ENCODE measurements at places on chromosomes 7 and 10.

- DNase-seq, result no peak
- peaks cover 41% of the 10 kb centered on the region for H3K36me3 ChIP-seq
- H3K27me3 ChIP-seq, result no peaks in the 10 kb centered on the region
- H3K4me3 ChIP-seq, result no peak overlapping the region
- no peaks in the 10 kb centered on the region for H3K4me1 ChIP-seq
Measured at GRCh38 chr7:739983-740942, 13.2 kb upstream of the PRKAR1B start.

DNA sequence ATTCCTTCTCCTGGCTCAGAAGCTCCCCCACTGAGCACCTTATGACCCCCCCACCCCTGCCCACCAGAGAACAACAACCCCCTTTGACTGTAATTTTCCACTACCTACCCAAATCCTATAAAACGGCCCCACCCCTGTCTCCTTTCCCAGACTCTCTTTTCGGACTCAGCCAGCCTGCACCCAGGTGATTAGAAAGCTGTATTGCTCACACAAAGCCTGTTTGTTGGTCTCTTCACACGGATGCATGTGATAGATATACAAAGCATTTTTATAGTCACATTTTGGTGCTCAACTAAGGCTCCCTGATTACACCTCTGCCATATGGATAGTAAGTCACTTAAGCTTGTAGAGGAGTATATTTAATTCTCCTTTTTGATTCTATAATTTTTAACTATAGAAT lies 985.8 kb downstream of the REEP3 start:
- no peak overlapping the region for H3K27ac ChIP-seq
- DNase-seq, result no peak
- H3K4me1 ChIP-seq, result no peaks in the 10 kb centered on the region

- no peak overlapping the region for H3K4me3 ChIP-seq
- no peaks in the 10 kb centered on the region for H3K27me3 ChIP-seq
- H3K27ac ChIP-seq, result no peak overlapping the region
- H3K36me3 ChIP-seq, result no peaks in the 10 kb centered on the region
- DNase-seq, result no peak
Measured at GRCh38 chr7:47672271-47672791, 90.4 kb upstream of the TNS3 start.

DNA sequence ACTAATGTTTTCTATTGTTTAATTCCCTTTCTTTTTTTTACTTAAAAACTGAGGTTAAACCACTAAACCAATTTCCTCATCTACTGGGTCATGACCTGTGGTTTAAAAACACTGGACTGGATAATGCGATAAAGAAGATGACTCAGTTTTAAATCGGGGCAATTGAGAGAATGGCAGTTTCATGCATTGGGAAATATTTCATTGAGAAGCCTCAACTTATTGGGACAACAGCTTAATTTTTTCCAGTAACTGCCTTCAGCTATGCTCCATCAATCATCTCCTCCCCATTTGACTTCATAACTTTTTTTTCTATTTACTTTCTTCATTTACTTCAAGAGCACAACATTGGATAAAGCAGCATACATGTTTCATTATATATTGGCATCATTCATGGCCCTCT lies 61.8 kb upstream of the MET start:
- H3K4me3 ChIP-seq, result no peak overlapping the region
- H3K4me1 ChIP-seq, result no peaks in the 10 kb centered on the region
- no peak for DNase-seq
- no peaks in the 10 kb centered on the region for H3K36me3 ChIP-seq

DNA sequence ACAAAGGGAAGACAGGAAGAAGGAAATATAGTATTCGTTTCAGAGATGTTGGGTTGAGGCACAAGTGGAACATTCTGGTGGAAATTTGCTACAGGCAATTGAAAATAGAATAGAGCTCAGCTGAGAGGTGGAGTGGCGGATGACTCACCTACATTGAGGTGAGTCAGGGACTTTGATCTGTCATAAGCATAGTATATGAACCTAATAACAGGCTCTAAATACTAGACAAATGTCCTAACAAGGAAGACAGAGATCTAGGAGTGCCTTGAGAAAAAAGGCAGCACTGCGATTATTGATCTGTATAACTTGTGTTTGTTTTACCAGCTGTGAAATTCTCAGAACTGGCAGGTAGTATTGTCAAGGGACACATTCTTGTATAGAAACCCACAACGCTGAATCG lies 907 bp upstream of the IFRD1 start:
- H3K4me1 ChIP-seq, result peaks cover 36% of the 10 kb centered on the region
- H3K36me3 ChIP-seq, result peaks cover 8% of the 10 kb centered on the region
- H3K4me3 ChIP-seq, result peak overlapping the region; percentile 97
- no peaks in the 10 kb centered on the region for H3K27me3 ChIP-seq
- DNase-seq, result peak; percentile 73
- peak overlapping the region; percentile 98 for H3K27ac ChIP-seq

GRCh38 chr10:90204131-90204955 lies 503.0 kb downstream of the KIF20B start:
- H3K4me3 ChIP-seq, result no peak overlapping the region
- H3K27ac ChIP-seq, result no peak overlapping the region
- no peak for DNase-seq

DNA sequence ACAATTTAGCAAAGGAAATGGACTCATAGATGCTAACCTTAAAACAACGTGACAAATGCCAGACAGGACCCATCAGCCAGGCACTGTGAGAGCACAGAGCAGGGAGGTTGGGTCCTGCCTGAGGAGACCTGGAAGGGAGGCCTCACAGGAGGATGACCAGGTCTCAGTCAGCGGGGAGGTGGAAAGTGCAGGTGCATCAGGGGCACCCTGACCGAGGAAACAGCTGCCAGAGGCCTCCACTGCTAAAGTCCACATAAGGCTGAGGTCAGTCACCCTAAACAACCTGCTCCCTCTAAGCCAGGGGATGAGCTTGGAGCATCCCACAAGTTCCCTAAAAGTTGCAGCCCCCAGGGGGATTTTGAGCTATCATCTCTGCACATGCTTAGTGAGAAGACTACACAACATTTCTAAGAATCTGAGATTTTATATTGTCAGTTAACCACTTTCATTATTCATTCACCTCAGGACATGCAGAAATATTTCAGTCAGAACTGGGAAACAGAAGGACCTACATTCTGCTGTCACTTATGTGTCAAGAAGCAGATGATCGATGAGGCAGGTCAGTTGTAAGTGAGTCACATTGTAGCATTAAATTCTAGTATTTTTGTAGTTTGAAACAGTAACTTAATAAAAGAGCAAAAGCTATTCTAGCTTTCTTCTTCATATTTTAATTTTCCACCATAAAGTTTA lies 157.6 kb upstream of the LANCL2 start:
- H3K27me3 ChIP-seq, result peaks cover 9% of the 10 kb centered on the region
- no peaks in the 10 kb centered on the region for H3K36me3 ChIP-seq
- no peak overlapping the region for H3K27ac ChIP-seq
- no peak for DNase-seq
- no peak overlapping the region for H3K4me3 ChIP-seq

DNA sequence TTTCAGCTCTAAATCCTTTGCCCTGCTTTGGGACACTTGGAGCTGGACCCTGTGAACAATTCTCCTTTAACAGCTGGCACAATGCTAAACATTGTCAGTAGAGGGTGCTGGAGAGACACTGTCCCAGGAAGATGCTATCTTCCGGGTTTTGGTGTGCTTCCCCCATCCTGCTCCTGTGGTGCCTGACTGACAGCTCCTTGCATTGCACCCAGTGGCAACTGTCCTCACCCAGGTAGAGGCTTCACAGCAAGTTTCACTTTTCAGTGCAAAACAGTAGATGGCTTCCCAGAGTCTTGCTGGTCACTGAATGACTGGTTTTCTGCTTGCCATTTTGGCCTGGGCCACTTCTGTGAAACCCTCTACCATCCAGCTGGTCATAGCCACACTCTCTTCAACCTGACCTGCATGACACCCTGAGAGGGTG lies 77.3 kb downstream of the CDC14C start:
- no peak overlapping the region for H3K4me3 ChIP-seq
- H3K4me1 ChIP-seq, result no peaks in the 10 kb centered on the region
- H3K27me3 ChIP-seq, result no peaks in the 10 kb centered on the region
- no peak overlapping the region for H3K27ac ChIP-seq

- H3K27ac ChIP-seq, result no peak overlapping the region
- no peaks in the 10 kb centered on the region for H3K36me3 ChIP-seq
- H3K4me3 ChIP-seq, result no peak overlapping the region
Measured at GRCh38 chr7:49486974-49487829, 286.2 kb upstream of the VWC2 start.

GRCh38 chr7:152328234-152328633 lies 107.6 kb downstream of the KMT2C start:
- H3K27ac ChIP-seq, result no peak overlapping the region
- H3K4me3 ChIP-seq, result no peak overlapping the region
- DNase-seq, result no peak
- H3K4me1 ChIP-seq, result peaks cover 19% of the 10 kb centered on the region
- H3K27me3 ChIP-seq, result no peaks in the 10 kb centered on the region

GRCh38 chr10:128823201-128823600 lies 643.8 kb upstream of the MGMT start:
- H3K36me3 ChIP-seq, result no peaks in the 10 kb centered on the region
- no peak overlapping the region for H3K27ac ChIP-seq
- no peak overlapping the region for H3K4me3 ChIP-seq
- peaks cover 7% of the 10 kb centered on the region for H3K27me3 ChIP-seq

DNA sequence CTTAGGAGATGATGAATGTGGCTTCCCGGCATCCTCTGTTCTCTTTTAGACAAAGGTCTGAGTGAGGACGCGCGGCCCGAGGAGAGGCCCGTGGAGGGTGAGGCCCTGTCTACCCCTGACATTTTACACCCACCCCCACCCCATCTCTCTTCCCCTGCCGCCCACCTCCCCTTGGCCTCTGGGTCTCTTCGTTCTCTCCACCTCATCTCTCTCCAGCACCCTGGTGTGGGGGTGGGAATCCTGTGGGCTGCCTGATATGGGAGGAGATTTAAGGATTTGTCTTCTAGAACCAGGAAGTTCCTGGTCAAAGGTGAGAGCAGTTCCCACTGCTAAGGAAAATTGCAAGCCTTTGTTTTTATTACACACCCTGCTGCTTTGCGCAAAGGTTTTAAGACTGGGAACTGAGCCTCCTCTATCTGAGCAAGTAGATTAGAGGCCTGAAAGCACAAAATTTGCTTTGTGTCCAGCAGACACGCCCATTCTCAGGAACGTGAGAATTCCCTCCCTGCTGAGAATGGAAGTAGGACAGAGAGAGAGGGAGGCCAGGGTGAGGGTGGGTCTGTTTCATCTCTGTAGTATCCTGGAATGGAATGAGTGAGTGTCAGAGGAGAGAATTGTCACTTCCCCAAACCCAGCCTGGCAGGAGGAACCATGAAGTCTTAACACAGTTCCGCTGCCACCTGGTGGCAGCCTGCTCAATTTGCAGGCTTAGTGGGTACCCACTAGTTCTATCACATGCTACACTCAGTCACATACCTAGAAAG lies 91.2 kb downstream of the GTF2IRD1 start:
- H3K4me3 ChIP-seq, result no peak overlapping the region
- peaks cover 5% of the 10 kb centered on the region for H3K36me3 ChIP-seq
- H3K27me3 ChIP-seq, result no peaks in the 10 kb centered on the region
- no peak overlapping the region for H3K27ac ChIP-seq
- no peaks in the 10 kb centered on the region for H3K4me1 ChIP-seq

- no peak for DNase-seq
- H3K4me3 ChIP-seq, result no peak overlapping the region
- H3K27ac ChIP-seq, result no peak overlapping the region
- peaks cover 6% of the 10 kb centered on the region for H3K27me3 ChIP-seq
- no peaks in the 10 kb centered on the region for H3K4me1 ChIP-seq
Measured at GRCh38 chr7:97623333-97623732, 108.6 kb upstream of the TAC1 start.

DNA sequence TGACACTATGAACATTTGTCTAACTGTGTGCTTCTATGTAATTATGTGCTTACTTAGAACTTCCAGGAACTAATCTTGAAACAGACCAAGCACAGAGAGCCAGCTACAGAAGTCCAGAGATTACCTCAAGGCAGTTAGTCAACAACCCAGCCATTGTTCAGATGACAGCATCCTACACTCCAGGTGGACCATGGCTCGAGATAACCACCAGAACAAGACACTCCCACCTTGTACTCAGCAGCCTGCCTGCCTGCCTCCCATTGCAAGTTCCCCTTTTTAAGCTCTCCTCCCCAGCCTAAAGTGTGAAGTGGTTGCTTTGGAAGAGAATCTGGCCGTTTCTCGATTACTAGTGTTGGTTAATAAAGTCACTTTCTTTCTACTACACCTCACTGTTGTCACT lies 1080.6 kb upstream of the LRRN3 start:
- H3K36me3 ChIP-seq, result no peaks in the 10 kb centered on the region
- no peak for DNase-seq
- no peak overlapping the region for H3K4me3 ChIP-seq
- H3K4me1 ChIP-seq, result no peaks in the 10 kb centered on the region
- no peak overlapping the region for H3K27ac ChIP-seq

GRCh38 chr10:21497177-21497807 lies 28.2 kb downstream of the SKIDA1 start:
- DNase-seq, result peak; percentile 62
- H3K4me3 ChIP-seq, result peak overlapping the region; percentile 76
- H3K27ac ChIP-seq, result no peak overlapping the region
- peaks cover 17% of the 10 kb centered on the region for H3K4me1 ChIP-seq
- no peaks in the 10 kb centered on the region for H3K36me3 ChIP-seq

GRCh38 chr10:31896968-31897384 lies 31.7 kb downstream of the ARHGAP12 start:
- H3K27me3 ChIP-seq, result no peaks in the 10 kb centered on the region
- H3K27ac ChIP-seq, result no peak overlapping the region
- DNase-seq, result no peak
- H3K4me1 ChIP-seq, result peaks cover 46% of the 10 kb centered on the region
- H3K36me3 ChIP-seq, result peaks cover 34% of the 10 kb centered on the region

DNA sequence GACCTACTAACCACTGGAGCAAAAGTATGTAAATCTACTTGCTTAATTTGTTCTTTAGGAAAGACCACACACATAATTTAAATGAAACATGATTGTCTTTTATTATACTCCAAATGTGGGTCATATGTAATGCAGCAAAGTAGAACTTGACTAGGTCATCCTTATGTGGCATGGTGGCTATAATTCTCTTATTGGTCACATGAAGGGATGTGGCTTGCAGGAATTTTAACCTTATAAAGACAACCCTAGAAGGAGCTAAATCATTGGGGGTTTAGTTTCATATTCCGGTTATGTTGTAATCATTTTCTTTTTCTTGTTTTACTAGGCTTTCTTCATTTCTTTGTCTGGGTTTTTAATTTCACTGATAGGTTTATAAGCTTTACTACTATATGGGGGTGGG lies 93.9 kb downstream of the SEPTIN7 start:
- H3K36me3 ChIP-seq, result peaks cover 11% of the 10 kb centered on the region
- H3K27me3 ChIP-seq, result no peaks in the 10 kb centered on the region
- no peak overlapping the region for H3K4me3 ChIP-seq
- no peak for DNase-seq
- H3K27ac ChIP-seq, result peak overlapping the region; percentile 69
- peaks cover 30% of the 10 kb centered on the region for H3K4me1 ChIP-seq

- H3K36me3 ChIP-seq, result no peaks in the 10 kb centered on the region
- DNase-seq, result no peak
- no peak overlapping the region for H3K27ac ChIP-seq
- peaks cover 14% of the 10 kb centered on the region for H3K4me1 ChIP-seq
Measured at GRCh38 chr7:25849500-25850184, 302.4 kb upstream of the NFE2L3 start.

- no peaks in the 10 kb centered on the region for H3K4me1 ChIP-seq
- no peaks in the 10 kb centered on the region for H3K36me3 ChIP-seq
- H3K27me3 ChIP-seq, result no peaks in the 10 kb centered on the region
- no peak overlapping the region for H3K4me3 ChIP-seq
Measured at GRCh38 chr7:10221084-10221483, 752.6 kb upstream of the PHF14 start.

- no peak overlapping the region for H3K27ac ChIP-seq
- H3K4me3 ChIP-seq, result no peak overlapping the region
Measured at GRCh38 chr10:35934642-35934995, 292.5 kb upstream of the FZD8 start.

All from activated CD4-positive, alpha-beta T cell treated with anti-CD3 and anti-CD28 coated beads for 36 hours (primary cell).